ENCODE measurements at places on chromosomes 3 and 15.

- DNase-seq: no peak
Observed at GRCh38 chr3:141979050-141979671, 102.7 kb downstream of the ATP1B3 start.

GRCh38 chr15:66646799-66647198 lies 55.2 kb upstream of the SMAD6 start:
- no peak for DNase-seq

DNA sequence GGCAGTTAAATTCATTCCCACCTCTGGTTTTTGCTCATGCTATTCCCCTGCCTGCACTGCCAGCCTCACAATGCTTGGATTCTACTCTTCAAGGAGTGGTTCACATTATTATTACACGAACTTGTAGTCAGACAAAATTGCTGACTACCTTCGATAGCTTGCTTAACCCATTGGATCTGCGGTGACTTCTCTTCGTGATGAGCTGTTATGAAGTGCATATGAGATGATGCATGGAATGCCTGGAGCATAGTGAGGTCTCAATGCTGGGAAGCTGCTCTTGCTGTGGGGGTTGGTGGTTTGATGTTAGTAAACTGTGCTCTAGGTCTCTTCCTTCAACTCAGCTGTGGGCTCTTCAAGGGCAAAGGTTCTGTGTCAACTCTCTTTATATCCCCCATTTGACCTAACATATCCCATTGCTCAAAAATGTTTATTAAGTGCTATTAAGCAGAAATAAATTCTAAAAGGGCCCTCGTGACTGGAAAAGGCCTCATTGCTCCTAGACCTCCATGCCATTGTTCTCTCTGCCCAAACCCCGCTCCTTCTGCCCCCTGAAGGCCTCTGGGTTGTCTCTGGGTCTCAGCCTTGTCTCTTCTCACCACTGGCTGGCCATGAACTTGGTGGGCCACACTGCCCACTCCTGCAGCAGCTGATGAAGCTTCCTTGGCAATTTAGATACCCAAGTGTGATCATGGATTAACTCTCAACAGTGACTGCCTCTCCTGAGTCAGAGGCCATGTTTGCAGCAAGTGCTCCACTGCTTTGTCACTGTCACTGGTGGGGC lies 4.5 kb upstream of the SLCO2A1 start:
- no peak for DNase-seq

DNA sequence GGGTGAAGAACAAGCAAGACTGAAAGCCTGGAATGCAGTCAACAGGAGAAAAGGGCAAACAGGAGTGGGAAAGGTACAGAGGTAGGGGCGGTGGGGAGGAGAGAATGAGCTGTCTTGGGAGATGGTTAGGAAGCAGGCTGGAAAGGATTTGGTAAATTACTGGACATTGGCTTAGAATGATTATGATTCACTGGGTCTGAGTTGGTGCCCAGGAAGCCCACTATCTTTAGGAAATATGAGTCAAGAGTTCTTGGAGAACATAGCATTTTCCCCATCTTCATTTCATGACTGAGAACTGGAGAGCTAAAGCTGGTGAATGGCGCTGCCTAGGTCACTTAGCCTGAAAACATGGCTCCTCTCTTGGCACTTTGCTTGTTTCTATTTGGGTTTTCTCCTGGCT lies 74.7 kb upstream of the C3orf80 start:
- no peak for DNase-seq

GRCh38 chr3:11499144-11499543 lies 144.6 kb downstream of the VGLL4 start:
- no peak for DNase-seq

DNA sequence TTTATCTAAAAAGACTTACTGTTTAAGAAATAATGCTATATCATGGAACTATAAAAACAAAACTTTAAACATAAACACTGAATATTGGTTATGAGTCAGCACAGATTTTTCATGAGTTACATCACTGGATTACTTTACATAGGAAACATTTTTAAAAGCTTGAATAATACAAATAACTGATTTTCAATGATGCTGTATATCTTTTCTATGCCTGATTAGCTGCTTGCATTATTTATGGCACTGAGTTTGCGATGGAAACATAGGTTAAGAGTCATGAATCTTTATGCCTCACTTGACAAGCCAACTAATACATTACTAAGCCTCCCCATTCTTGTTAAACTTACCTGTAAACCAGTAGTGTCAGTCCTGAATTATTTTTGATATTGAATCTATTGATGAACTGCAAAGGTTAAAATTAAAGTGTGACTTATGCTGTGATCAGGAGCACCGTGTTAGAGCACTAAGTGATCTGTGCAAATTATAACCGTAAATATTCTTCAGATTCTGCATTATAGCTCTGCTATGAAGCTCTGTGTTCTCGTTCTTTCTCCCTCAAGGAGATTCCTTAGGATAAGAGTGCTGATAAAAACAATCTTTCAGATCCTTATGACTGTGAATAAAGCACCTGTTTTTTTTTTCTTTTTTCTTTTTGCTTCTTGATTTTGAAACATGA lies 437.3 kb upstream of the BCHE start:
- DNase-seq: no peak

DNA sequence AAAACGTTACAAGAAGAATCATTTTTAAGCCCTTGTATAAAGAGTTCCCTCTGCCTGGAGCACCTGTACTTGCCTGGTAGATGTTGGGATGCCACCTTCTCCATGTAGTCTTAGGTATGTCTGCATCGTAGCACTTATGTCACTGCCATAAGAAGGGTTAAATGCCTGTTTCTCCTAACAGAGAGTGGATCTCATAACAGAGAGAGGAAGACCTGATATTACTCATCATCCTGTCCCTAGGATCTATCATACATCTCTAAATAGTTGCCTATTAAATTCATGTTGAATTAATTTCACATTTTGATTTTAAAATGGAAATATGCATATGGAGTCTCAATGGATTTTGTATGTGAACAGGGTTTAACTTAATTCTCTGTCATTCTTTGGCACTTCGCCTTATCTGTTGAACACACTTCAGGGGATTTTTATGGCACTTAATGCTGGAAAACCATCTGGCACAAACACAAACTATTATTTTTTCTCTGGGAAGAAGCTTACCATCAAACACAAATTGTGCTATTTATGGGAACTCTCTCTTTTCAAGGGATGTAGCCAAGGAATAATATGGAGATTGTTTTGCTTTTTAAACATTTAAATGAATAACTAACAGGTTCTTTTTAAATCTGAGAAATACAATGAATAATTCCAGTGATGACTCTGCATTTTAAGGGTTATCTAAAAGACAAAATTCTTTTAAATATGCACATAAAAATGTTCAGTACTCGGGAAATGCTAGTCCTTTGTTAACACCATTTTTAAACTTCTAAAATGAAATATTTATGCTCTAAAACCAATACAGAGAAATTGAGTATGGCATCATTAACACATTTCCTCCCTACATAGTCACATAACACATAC lies 230.7 kb downstream of the ZNF385D start:
- no peak for DNase-seq

DNA sequence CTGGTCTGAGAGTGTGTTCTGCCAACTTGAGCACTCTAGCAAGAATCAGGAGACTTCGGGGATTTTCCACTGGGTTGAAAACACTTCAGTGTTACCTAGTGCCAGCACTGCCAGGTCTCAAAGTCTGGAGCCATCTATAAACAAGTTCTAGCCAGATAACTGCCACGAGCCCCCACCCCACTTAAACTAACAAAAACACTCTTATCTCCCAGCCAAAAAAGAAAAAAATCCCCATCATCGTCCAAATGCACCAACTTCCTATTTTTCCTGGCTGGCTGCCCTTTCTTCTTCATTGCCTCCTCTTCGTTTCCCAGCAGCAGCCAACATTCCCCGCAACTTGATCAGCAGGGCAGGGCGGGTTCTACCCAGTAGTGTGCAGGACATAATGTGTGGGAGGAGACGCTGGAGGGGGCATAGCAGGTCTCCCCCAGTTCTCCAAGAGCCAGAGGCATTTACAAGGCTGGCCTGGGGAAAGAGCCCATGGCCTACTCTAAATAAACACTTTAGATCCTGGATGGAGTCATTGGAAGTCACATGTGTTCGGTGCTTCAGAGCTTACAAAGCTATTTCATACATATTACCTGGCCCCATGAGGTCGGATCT lies 29.5 kb downstream of the C2CD4B start:
- DNase-seq: no peak

DNA sequence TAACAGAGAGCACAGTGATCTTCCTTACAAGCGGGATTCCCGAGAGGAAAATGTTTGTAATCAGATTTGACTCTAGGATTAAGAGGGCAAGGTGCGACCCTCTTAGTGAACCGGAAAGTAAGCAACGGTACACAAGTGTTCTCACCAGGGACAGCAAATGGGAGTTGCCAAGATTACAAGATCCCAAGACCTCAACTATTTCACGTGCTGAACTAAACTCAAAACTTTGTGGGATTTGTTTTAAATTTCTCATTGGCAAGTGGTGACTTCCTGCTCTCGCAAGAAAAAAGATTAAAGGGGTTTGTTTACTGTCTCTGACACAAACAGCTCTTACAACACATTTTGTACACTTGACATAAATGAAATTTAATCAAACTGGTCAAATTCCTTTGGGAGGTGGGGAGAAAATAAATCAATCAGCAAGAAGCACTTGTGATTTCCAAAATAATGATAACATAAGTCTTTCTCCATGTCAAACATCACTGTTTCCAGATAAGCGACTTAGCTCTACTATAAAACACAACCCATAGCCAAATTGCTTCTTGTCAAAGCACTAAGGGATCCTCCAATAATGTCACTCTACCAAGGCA lies 2.2 kb upstream of the PGPEP1L start:
- DNase-seq: no peak

- DNase-seq: peak; percentile 80
Observed at GRCh38 chr3:102229062-102229655, 205.7 kb upstream of the ZPLD1 start.

DNA sequence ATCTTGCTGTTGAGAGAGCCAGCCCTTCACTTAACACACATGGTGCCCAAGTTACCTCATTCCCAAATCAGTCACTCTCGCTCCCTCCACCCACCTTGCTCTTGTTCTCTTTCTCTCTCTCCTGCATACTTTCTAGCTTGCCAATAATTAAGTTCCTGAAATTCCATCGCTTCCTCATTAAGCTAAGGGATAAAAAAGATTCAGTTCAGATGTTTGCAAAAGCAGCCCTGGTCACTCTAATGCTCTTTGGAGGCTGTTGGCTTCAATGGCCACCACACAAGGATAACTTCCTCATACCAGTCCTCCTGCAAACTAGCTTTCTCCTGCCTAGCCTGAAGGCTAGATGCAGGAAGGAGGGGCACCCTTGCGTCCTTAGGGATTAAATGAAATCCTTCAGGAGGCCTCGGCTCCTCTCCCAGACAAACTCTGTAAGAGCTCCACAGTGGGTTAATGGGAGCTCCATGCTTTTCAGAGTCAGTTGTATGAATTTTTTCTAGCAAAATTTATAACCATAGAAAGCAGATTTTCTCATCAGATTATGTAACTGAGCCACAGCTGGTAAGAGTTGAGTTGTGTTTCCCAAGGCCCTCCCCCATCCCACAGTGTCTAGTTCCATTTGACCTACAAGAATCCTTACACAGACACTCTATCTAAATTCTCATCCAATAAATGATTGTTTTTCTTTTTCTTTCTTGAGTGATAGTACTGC lies 176.6 kb upstream of the TRIM42 start:
- DNase-seq: no peak

DNA sequence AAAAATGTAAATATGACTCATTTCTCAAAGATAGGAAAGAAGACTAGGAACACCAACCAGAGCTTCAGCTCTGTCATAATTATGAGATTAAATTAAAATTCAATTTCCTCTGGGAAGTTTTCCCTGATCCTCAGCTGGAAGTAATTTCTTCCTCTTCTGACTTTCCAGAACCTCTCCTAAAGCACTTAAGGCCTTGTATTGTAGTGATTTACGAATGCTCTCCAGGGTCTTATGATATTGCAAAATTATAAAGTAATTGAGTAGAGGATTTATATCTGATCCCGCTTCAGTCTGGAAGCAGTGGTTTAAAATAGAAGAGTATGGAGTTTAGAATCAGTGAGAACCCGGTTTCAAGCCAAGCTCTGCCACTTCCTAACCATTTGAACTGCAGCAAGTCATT lies 279.8 kb downstream of the ZPLD1 start:
- no peak for DNase-seq

DNA sequence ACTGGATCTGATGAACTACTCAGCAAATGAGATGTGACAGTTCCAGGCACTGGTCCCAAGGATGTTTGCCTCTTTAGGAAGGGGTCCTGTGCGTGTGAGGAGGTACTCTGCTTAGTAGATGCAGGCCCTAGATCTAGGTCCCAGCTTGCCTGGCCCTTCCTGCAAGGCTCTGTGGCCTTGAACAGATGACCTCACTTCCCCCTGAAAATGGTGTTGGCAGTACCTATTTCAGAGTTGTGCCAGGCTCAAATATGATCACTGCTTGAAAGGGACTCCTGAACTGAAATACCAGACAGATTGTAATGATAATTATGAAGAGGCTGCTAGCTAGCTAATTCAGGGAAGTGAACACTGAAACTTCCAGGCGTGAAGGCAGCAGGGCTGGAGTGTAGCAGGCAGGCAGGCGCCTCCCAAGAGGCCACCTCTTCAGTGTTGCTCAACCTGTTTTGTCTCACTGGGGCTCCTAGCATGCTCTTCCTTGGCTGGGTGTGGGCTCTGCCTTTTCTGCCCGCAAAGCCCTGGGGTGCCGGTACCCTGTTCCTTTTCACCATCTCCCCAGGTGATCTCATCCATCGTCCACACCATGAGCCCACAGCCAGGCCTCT lies 24.1 kb upstream of the CPNE9 start:
- DNase-seq: no peak

GRCh38 chr3:7436542-7436941 lies 575.6 kb downstream of the GRM7 start:
- no peak for DNase-seq

- DNase-seq: no peak
Observed at GRCh38 chr3:71218508-71218907, 365.0 kb downstream of the FOXP1 start.

- DNase-seq: no peak
Observed at GRCh38 chr3:158700559-158700958, 28.1 kb upstream of the LXN start.

GRCh38 chr15:85616549-85617110 lies 178.1 kb downstream of the KLHL25 start:
- no peak for DNase-seq

- no peak for DNase-seq
Observed at GRCh38 chr3:82814660-82815059, 1053.2 kb upstream of the GBE1 start.

DNA sequence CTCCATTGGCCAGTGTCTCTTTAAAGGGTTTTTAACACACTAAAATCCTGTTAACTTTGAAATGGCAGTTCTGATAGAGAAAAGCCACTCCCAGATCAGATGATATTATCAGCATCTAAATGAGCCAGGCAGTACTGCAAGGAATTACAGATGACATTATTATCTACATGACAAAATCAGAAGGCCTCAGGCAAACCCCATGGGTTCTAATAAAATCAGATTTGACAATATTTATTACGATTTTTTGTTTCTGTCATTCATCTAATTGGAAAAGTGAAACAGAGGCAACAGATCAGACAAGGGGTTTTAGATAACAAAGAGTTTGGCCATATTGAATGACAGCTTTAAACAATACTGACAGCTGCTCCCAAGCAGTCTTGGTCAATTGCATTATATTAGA lies 112.7 kb downstream of the FEZF2 start:
- no peak for DNase-seq

- no peak for DNase-seq
Observed at GRCh38 chr3:30712991-30713390, 106.6 kb downstream of the TGFBR2 start.
